ENCODE measurements at places on chromosomes 4 and X.
A peak's percentile ranks its signal among the peaks of the same experiment; 100 is the strongest.

GRCh38 chrX:50691820-50692219, 122.2 kb downstream of the SHROOM4 start:
- peak; percentile 48 for DNase-seq

GRCh38 chr4:16663307-16663706, 235.1 kb downstream of the LDB2 start:
- DNase-seq = no peak

DNA sequence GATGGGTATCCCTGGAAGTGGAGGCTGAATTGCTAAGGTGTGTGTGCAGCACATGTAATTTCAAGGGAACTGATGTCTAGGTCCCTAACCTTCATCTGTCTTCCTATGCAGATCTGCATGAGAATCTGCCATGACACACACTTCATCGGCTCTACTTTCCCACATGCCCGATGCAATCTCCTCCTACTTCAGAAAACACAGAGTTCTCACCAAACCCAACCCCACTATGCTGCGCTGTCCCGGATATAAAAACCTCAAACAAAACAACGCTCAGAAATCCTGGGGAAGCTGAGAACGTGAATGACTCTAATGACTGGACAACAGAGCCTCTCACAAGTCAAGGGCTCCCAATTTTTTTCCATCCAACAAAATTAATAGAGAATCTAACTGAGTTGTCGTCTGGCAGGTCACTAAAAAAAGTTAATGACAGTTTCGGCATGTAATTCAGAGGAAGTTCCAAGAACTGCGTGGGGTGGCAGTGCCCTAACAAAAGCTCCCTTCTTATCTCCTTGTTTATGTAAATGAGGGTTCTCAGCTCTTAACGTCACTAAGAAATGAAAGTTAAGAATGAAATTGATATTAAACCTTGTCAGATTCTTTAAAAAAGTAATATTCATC, 39.0 kb downstream of the STX18 start:
- peak; percentile 73 for DNase-seq

DNA sequence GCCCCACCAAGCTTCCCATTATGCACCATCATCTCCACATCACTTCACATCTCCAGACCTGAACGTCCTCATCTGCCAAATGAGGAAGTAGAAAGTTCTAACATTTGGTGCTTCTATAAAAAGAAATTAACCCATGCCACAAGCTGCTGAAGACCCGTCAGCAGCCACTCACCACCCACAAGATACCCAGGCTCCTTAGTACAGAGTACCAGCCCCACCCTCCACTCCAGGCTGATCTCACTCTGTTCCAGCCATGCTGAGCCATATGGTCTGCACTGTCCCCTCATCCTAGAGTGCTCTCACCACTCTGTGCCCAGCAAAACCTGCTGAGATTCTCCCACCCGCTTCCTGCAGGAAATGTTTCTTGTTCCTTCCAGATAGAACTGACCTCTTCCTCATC, 240.8 kb upstream of the PPARGC1A start:
- no peak for DNase-seq

DNA sequence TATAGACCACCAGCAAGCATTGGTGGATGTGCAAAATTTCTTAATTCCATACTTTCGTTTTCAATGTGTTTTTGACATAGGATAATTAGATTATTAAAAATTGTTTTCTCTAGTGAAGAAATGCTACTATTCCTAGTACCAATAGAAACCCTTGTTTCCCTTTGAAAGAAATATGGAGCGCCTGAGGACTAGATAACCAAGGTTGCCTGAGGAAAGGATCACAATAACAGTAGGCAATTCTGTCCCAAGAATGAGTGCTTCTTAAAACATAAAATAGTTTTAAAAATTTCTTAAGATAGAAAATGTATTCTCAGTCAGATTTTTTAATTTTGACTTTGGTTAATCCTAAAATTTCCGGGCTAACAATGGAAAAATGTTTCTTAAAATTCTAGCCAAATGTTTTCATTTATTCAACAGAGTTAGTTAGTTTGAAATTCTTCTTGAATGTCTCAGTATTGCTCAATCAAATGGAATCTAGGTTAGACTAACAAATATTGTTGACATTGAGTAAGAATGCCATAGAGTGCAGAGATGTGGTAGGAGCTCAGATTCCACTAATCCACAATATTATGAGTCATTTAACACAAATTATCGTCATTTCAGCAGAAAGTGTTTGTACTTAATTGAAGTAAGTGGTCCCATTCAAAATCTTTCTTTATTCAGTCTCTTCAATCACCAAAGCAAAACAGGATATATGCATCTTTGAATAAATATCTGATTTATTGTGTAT, 666.0 kb downstream of the GRID2 start:
- DNase-seq = no peak

GRCh38 chr4:18859468-18859867, 837.9 kb upstream of the LCORL start:
- DNase-seq = no peak

GRCh38 chrX:36986231-36986630, 21.9 kb upstream of the FAM47C start:
- DNase-seq = no peak

Measured in GM12865 (cell line).